ENCODE measurements at places on chromosomes 4 and X.
A peak's percentile ranks its signal among the peaks of the same experiment; 100 is the strongest.

DNA sequence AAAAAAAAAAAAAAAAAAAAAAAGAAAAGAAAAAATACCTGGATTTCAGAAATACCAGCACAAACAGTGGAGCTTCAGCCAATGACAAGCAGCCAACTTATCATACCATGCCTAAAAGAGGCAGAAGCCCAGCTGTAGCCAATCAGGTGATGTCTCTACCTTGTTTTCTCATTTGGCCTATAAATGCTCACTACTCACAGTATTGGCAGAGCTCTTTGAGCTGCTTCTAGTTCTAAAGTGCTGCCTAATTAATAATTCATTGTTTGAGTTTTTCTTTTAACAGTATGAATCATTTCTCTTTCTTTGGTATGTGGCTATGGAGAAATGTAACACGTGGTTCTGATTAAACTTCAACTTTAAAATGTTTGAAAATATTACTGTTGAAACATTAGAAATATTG is 188.8 kb upstream of the TECRL start:
- no peaks in the 10 kb centered on the region for H3K4me1 ChIP-seq
- no peaks in the 10 kb centered on the region for H3K36me3 ChIP-seq

DNA sequence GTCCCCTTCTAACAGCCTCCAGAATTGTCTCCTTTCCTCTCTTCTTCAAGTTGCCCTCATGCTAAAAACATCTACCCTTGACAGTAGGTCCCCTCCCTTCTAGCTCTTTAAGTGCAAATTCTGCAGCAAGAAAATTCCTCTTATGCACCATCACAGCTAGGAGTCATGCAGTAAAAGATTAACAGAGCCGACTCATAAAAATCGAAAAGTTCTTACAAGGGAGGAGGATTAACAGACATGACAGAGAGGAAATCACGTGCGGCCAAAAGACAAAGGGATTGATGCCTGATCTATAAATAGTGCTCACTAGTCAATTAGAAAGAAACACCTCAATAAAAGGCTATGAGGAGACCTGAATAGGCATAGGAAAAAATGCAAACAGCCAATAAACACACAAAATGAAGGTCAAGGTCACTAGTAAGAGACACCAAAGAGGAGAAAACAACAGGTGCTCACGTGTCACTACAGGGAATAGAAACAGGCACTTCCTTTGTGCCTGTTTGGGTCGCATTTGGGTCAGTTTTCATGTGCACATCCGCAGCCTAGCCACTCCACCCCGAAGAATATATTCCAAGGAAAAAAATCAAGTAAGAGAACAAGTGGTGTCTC is 3.4 kb downstream of the RNF212 start:
- H3K27ac ChIP-seq, result no peak overlapping the region
- no peak for DNase-seq
- peaks cover 25% of the 10 kb centered on the region for H3K27me3 ChIP-seq
- H3K4me1 ChIP-seq, result no peaks in the 10 kb centered on the region
- no peaks in the 10 kb centered on the region for H3K36me3 ChIP-seq
- no peak overlapping the region for H3K4me3 ChIP-seq

DNA sequence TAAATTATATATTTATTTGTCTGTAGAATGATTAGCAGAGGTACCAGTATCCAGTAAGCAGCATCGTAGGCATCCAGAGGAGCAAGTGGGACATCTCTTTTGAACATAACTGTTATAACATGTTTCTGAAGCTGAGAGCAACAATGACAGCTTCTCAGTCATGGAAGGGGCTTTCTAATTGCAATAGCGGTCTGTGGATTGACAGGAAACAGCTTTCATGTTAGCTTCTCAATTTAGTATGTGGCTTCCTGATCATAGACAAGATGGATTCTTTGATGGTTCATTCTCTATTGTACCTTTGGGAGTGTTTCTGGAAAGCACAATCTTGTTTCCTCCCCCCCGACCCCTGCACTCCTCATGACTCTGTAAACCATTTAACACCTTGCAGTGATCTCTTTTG is 434.6 kb upstream of the GNPDA2 start:
- H3K4me3 ChIP-seq, result no peak overlapping the region
- H3K27me3 ChIP-seq, result no peaks in the 10 kb centered on the region
- no peak for DNase-seq
- H3K36me3 ChIP-seq, result no peaks in the 10 kb centered on the region
- no peaks in the 10 kb centered on the region for H3K4me1 ChIP-seq

- no peak overlapping the region for H3K4me3 ChIP-seq
- no peaks in the 10 kb centered on the region for H3K27me3 ChIP-seq
- H3K36me3 ChIP-seq, result no peaks in the 10 kb centered on the region
- H3K27ac ChIP-seq, result no peak overlapping the region
These were observed 236.1 kb downstream of the OPHN1 start for GRCh38 chrX:68196939-68197791.

GRCh38 chrX:44871931-44872820 is 812 bp upstream of the KDM6A start:
- H3K4me3 ChIP-seq, result peak overlapping the region; percentile 96
- peak; percentile 65 for DNase-seq
- H3K36me3 ChIP-seq, result no peaks in the 10 kb centered on the region
- H3K4me1 ChIP-seq, result peaks cover 4% of the 10 kb centered on the region
- H3K27me3 ChIP-seq, result no peaks in the 10 kb centered on the region

DNA sequence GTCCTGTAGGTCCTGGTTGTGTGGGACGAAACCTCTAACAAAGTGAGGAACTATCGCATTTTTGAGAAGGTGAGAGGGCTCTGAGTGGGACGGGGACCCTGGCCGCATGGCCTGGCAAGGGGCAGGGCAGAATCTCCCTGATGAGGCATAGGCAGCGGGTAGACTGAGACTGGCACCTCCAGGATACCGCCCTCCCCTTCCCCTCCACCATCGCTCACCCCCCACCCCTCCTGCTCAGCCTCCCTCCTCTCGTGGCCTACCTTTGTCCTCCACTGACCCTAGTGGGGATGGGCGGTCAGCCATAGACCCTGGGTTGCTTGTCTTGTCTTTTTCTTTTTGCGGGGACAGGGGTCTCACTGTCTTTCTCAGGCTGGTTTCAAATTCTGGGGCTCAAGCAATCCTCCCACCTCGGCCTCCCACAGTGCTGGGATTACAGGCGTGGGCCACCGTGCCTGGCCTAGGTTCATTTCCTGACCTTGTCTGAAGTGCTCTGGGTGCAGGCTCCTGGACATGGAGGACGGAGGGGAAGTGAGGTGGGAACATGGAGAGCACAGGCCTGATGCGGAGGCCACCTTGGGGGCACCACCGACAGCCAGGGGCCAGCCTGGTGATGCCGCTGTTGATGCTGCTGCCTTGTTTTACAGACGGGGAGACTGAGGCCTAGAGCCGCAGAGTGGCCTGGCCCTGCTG is 10.5 kb upstream of the ADD1 start:
- peak; percentile 5 for DNase-seq
- no peak overlapping the region for H3K4me3 ChIP-seq
- no peaks in the 10 kb centered on the region for H3K27me3 ChIP-seq
- peaks cover 30% of the 10 kb centered on the region for H3K4me1 ChIP-seq
- H3K27ac ChIP-seq, result no peak overlapping the region
- peaks cover 5% of the 10 kb centered on the region for H3K36me3 ChIP-seq

GRCh38 chrX:43618366-43619205 is 37.5 kb upstream of the MAOA start:
- H3K4me1 ChIP-seq, result no peaks in the 10 kb centered on the region
- peak overlapping the region; percentile 37 for H3K27ac ChIP-seq
- no peaks in the 10 kb centered on the region for H3K27me3 ChIP-seq
- no peaks in the 10 kb centered on the region for H3K36me3 ChIP-seq

DNA sequence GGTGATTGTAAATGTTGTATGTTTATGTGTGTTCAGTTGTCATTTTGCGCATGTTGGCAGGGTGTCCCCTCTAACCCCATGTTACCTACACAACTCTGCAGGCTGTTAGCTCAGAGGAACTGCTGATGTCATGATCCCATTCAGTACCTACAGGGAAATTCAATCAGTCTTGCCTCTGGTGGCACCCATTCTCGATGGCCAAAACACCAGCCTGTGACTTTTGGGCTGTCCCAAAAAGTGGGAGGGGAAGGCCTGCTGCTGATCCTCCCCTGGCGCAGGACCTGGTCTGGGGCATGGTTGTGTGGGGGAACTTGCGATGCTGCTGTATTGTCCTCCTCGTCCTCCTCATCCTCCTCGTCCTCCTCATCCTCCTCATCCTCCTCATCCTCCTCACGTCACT is 174.5 kb downstream of the DCLK2 start:
- no peaks in the 10 kb centered on the region for H3K36me3 ChIP-seq
- no peak overlapping the region for H3K4me3 ChIP-seq

GRCh38 chrX:63275127-63275526 is 76.0 kb downstream of the SPIN4 start:
- DNase-seq, result peak; percentile 14
- H3K4me1 ChIP-seq, result no peaks in the 10 kb centered on the region
- H3K27me3 ChIP-seq, result no peaks in the 10 kb centered on the region
- no peak overlapping the region for H3K27ac ChIP-seq

- H3K36me3 ChIP-seq, result no peaks in the 10 kb centered on the region
- no peak overlapping the region for H3K27ac ChIP-seq
- DNase-seq, result no peak
- no peak overlapping the region for H3K4me3 ChIP-seq
These were observed 56.4 kb downstream of the SCFD2 start for GRCh38 chr4:53309321-53310040.

DNA sequence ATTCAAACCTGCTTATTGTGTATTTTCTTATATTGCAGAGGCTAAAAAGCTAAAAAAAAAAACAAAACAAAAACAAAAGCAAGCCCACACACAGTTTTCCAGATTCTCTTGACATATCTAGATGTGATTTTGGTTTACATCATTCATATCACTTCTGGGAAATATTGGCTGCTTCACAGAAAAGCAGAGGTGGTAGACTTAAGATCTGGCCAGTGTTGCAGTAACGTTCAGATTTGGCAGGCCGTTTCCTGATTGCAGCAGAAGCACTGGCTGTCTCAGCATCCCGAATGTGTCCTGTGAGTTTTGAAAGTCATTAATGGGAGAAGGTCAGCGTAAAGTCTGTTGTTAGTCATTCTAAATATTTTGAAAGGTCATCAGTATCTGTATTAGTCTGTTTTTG is 2062.0 kb downstream of the ARAP2 start:
- no peak overlapping the region for H3K4me3 ChIP-seq
- H3K4me1 ChIP-seq, result no peaks in the 10 kb centered on the region
- no peaks in the 10 kb centered on the region for H3K36me3 ChIP-seq
- H3K27ac ChIP-seq, result no peak overlapping the region
- no peaks in the 10 kb centered on the region for H3K27me3 ChIP-seq

DNA sequence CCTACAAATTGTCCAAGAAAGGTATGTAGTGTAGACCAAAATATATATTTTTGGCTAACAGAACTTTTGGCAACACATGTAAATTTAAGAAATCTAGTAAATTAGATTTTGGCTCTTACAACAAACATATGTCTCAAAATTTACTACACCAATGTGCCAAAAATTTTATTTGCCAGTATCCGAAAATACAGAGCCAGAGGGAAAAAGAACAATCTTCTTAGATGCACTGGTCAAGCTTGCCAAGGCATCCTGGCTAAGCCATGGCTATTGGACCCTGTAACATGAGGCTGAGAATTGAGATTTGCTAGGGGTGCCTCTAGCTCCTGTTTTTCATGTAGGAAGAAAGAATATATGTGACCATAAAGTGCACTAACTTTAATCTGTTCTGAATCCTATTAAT is 91.8 kb downstream of the GABRG1 start:
- H3K4me1 ChIP-seq, result no peaks in the 10 kb centered on the region
- no peak overlapping the region for H3K27ac ChIP-seq
- DNase-seq, result no peak

- H3K36me3 ChIP-seq, result no peaks in the 10 kb centered on the region
- no peak overlapping the region for H3K4me3 ChIP-seq
- no peak for DNase-seq
- no peaks in the 10 kb centered on the region for H3K27me3 ChIP-seq
These were observed 178.2 kb downstream of the RTL9 start for GRCh38 chrX:110536816-110537215.

GRCh38 chr4:139555705-139556070 is 331 bp downstream of the SETD7 start:
- H3K4me1 ChIP-seq, result peaks cover 6% of the 10 kb centered on the region
- peak; percentile 49 for DNase-seq
- peak overlapping the region; percentile 98 for H3K27ac ChIP-seq
- no peaks in the 10 kb centered on the region for H3K27me3 ChIP-seq

- no peaks in the 10 kb centered on the region for H3K4me1 ChIP-seq
- no peak overlapping the region for H3K4me3 ChIP-seq
- no peak overlapping the region for H3K27ac ChIP-seq
These were observed 28.8 kb downstream of the REPS2 start for GRCh38 chrX:16975233-16975632.

DNA sequence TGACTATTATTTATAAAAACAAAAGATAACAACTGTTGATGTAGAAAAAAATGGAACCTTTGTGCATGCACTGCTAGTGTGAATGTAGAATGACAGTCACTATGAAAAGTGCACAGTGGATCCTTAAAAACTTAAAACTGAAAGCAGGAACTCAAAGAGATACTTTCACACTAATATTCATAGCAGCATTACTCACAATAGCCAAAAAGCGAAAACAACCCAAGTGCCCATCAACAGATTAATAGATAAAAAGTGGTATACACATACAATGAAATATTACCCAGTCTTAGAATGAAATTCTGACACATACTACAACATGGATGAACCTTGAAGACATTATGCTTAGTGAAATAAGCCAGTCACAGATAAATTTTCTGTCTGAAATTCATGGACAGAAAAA is 23.8 kb downstream of the CENPC start:
- DNase-seq, result no peak
- H3K27me3 ChIP-seq, result no peaks in the 10 kb centered on the region
- H3K4me1 ChIP-seq, result no peaks in the 10 kb centered on the region
- H3K27ac ChIP-seq, result no peak overlapping the region
- no peak overlapping the region for H3K4me3 ChIP-seq
- H3K36me3 ChIP-seq, result peaks cover 9% of the 10 kb centered on the region

GRCh38 chrX:132786217-132786616 is 172.2 kb downstream of the HS6ST2 start:
- H3K27me3 ChIP-seq, result no peaks in the 10 kb centered on the region
- no peaks in the 10 kb centered on the region for H3K36me3 ChIP-seq
- no peak overlapping the region for H3K4me3 ChIP-seq
- no peak overlapping the region for H3K27ac ChIP-seq
- no peaks in the 10 kb centered on the region for H3K4me1 ChIP-seq
